ENCODE measurements at places on chromosomes 12 and 14.
A peak's percentile ranks its signal among the peaks of the same experiment; 100 is the strongest.

- no peak for DNase-seq
Observed at GRCh38 chr14:77455966-77456640, 1.3 kb downstream of the VIPAS39 start.

- peak; percentile 1 for DNase-seq
Observed at GRCh38 chr12:21502164-21502496, 541 bp downstream of the GOLT1B start.

- DNase-seq, result peak; percentile 43
Observed at GRCh38 chr12:54603173-54603814, 14.8 kb upstream of the PPP1R1A start.

- DNase-seq, result no peak
Observed at GRCh38 chr12:116390401-116391335, 113.2 kb upstream of the MED13L start.

GRCh38 chr14:54609576-54609975 lies 42.6 kb downstream of the SAMD4A start:
- DNase-seq, result no peak

GRCh38 chr12:674272-674781 lies 11.1 kb upstream of the NINJ2 start:
- DNase-seq, result peak; percentile 27

GRCh38 chr12:120468325-120468820 lies 1.2 kb downstream of the SRSF9 start:
- no peak for DNase-seq

GRCh38 chr12:31245822-31246469 lies 80.0 kb downstream of the SINHCAF start:
- no peak for DNase-seq

GRCh38 chr14:24198814-24199524 lies 3.7 kb upstream of the TM9SF1 start:
- no peak for DNase-seq

DNA sequence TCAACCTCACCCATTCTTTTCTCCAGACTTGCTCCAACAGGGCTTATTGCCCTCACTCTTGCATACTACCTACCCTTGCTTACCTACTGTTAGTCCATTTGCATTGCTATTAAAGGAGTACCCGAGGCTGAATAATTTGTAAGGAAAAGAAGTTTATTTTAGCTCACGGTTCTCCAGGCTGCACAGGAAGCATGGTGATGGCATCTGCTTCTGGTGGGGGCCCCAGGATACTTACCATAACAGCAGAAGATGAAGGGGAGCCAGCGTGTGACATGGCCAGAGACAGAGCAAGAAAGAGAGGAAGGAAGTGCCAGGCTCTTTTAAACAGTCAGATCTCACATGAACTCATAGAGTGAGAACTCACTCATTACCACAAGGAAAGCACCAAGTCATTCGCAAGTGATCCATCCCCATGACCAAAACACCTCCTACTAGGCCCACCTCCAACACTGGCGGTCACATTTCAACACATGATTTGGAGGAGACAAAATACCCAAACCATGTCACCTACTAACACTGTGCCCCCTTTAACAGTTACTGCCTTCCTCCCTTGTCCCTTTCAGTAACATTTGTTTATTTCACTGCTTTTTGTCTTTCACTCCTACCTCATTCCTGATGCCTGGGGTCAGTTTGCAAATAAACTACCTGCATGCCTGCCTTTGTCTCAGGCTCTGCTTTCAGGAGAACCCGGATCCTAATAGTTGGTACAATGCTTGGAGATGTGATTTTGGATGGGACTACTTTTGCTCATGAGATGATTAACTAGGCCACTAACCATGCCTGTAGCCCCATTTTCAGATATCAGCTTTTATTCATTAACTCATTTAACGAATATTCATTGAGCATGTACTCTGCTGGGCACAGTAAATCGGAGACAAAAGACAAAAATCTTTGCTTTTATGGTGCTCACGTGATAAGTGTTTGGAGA lies 41.6 kb upstream of the CSRP2 start:
- DNase-seq, result no peak

- DNase-seq, result no peak
Observed at GRCh38 chr14:48983351-48983888, 602.8 kb downstream of the RPS29 start.
